ENCODE measurements at places on chromosomes 1 and 21.

DNA sequence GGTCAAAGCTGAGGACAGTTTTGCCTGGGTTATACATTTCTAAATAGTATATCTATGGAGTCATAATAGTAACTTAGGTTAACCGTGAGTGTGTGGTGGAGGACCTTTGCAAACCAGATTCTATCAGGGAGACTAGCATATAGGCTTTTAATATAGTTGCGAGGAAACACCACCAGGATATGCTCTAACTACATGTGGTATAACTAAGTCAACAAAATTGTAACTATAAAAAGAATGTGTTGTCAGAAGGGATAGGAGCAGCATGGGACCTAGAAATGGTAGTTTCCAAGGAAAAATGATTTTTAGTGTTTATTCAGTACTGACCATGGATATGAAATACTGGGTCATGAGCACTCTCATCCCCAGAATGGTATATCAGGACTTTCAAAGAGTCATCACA lies 338.1 kb downstream of the TGFB2 start:
- no peak for DNase-seq

- DNase-seq = no peak
Measured at GRCh38 chr1:24609949-24610517, 33.1 kb upstream of the SRRM1 start.

DNA sequence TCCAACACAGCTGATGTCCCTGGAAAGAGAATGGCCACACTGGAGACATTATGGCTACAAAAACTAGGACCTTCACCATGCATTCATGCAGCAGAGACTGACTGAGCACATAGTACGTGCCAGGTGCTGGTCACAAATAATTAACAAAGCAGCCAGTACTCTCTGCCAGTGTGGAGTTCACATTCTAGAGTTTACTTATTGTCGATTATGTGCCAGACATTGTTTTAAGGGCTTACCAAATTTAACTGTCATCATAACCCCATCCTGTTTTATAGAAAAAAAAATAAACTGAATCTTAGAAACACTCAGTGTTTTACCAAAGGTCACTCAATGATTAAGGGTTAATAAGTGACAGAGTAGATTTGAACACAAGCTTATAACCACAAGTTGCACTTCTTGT lies 143.3 kb downstream of the RRAGC start:
- no peak for DNase-seq

- DNase-seq = no peak
Measured at GRCh38 chr1:157033357-157033876, 12.1 kb downstream of the ARHGEF11 start.

GRCh38 chr1:45982359-45982758 lies 150.1 kb downstream of the PIK3R3 start:
- DNase-seq = no peak

GRCh38 chr1:85734931-85735330 lies 26.7 kb upstream of the ZNHIT6 start:
- no peak for DNase-seq

DNA sequence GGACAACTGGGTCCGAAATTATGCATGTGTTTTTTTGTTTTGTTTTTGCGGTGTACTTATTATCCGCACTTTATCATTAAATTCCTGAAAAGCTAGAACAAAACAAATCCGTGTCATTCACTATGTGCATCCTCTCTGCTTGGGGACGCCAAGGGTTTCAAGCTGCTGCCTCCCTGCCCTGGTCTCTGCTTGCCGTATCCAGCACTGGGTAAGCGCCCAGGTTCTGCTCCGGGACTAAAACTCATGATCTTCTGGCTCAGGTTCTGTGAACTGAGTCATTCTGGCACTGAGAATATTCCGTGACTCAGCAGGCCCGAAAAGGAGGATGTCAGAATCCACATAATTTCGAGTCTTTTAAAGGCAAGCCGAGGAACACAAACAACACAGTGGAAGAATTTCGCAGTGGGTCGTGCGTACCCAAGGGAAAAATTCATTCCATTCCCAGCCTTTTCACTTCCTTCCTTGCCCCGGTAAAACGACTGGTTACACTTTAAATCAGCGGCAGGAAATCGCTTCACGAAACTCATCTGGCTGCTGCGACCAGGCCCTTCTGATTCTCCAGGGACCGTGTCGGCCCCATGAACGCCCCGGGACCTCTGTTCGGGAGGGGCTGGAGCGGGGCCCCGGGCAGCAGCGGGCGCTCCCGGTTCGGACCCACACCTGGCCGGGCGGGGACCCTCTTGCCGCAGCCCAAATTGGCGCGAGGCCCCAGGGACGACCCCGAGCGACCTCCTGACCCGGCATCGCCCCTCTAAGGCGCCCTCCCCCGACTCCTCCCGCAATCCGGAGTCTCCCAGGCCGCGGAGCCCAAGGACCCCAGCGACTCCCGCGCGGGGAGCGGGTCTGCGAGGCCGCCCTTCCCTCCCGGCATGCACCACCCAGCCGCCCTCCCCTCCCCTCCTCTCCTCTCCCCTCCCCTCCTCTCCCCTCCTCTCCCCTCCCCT lies 746 bp upstream of the LAMC1 start:
- no peak for DNase-seq

DNA sequence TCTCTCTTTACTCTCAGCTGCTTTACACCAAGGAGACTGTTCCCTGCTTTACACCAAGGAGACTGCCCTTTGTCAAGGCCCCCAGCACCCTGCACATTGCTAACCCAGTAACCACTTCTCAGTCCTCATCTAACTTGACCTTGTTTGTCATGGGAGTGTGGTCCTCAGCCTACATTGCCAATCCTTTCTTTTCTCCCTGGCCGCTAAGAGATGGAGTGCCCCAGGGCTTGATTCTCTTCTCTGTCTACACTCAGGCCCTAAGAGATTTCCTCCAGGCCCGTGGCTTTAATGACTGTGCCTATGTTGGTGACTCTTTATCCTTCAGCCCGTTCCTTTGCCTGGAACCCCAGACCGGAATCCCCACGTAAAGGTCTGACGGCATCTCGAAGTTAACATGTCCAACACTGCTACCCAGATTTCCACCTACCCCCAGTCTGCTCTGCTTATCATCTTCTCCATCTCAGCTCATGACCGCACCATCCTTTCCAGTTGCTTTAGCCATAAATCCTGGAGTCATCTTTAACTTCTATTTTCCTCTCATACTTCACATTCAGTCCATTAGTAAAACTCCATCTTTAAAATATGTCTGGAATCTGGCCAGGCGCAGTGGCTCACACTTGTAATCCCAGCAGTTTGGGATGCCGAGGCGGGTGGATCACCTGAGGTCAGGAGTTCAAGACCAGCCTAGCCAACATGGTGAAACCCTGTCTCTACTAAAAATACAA lies 9.5 kb upstream of the SEMA4A start:
- DNase-seq = no peak

DNA sequence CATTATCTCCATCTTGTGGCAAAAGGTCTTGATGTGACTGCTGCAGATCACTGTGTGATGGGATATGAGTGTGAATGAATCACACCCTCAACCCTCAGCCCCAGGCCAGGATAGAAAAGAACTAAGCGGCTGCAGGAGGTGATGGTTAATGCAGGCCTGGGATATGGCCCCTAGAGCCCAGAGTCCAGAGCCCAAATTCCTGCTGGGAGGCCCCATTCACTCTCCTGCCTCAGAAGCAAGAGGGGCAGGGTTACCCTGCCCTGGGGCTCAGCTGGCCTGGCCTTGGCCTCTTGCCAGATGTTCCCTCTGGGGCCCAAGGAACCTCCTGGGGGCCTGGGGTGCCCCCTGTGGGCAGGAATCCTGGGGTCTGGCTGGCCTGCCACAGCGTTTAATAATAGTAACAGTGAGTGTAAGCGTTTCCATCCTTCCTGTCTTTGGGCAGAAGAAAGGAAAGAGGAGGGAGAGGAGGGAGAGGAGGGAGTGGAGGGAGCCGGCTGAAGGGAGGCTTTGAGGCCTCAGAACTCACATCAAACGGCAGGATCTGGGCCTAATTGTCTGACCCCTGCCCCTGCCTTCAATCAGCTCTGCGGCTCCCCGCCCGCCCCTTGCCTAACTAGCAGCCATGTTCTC lies 26.2 kb downstream of the DMAP1 start:
- DNase-seq = no peak

DNA sequence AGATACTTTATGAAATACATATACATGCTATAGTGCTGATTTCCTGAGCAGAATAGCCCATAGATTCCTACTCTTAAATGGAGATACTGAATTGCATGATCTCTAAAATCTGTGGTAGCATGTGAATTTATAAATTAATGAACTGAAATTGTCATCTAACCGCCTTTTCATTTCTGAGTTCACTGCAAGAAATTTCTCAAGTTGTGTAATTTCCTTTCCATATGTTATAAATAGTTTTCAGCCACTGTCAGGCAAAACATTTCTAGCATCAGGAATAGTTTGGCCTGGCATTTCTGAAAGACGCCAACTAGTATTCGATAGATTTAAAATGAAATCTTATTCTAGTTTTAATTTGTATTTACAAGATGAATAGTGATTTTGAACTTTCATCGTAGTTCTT lies 310.1 kb downstream of the USH2A start:
- no peak for DNase-seq

DNA sequence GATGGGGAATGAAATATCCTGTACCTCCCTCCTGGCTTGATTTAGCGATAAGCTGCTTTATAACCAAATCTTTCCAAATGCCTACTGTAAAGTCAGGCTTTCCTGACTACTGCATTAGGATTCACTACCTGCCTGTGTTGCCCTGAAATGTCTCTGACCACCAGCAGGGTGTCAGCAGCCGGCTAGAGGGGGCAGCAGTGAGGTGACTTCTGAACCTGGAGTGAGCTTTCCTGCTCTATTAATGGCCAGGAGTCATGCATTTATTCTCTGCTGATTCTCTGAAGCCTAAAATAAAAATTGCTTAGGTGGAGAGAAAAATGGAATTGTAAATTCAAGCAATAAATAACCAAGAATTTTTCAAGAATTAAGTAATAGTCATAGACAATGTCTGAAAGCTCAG lies 2.5 kb downstream of the BACE2 start:
- DNase-seq = no peak

DNA sequence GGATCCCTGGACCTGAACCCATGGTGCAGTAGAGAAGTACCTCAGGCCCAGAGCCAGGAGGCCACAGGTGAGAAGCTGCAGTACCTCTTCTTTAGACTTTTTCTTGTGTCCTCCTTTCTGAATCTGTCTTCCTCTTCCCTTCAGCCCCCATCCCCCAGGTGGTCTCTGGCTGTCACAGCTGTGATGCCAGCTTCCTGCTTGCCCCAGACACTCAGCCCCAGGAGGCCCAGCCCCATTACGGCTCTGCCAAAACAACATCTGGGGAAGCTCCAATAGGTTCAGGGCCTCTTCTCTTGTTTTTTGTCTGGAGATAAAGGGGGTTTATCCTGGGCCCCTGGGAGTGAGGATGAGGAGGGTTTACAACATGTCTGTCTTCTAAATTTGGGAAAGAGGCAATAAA lies 9.5 kb upstream of the BTG2 start:
- no peak for DNase-seq

GRCh38 chr1:20361805-20362381 lies 71.2 kb downstream of the VWA5B1 start:
- no peak for DNase-seq

GRCh38 chr1:18569811-18570545 lies 60.7 kb upstream of the PAX7 start:
- DNase-seq = no peak

- DNase-seq = no peak
Measured at GRCh38 chr1:14724246-14724645, 125.8 kb downstream of the KAZN start.

- DNase-seq = no peak
Measured at GRCh38 chr1:91685994-91686393, 185.3 kb downstream of the CDC7 start.

- no peak for DNase-seq
Measured at GRCh38 chr1:229027622-229028182, 243.2 kb upstream of the RAB4A start.

- no peak for DNase-seq
Measured at GRCh38 chr21:15060543-15061175, 4.1 kb downstream of the NRIP1 start.

- no peak for DNase-seq
Measured at GRCh38 chr1:201444792-201445191, 23.3 kb upstream of the TNNI1 start.

GRCh38 chr1:27716262-27716895 lies 9.4 kb upstream of the FAM76A start:
- no peak for DNase-seq

GRCh38 chr1:4628992-4629391 lies 25.4 kb upstream of the AJAP1 start:
- no peak for DNase-seq

GRCh38 chr1:103333141-103333540 lies 192.4 kb upstream of the RNPC3 start:
- DNase-seq = peak; percentile 4

Measured in GM12864 (cell line).